ENCODE measurements at places on chromosomes 2 and 18. TPM values are rescaled to one million over a fixed set of nuclear protein-coding genes. Genes with fewer than 3 reads are reported as not detected.

Gene PRKAG3
- total RNA-seq, result not detected

Gene UGT1A10
- 0.18 TPM for total RNA-seq

Gene FEV
- total RNA-seq, result not detected

Gene CEP76
- total RNA-seq, result 5.5 TPM

Gene PLGLB2
- total RNA-seq, result not detected

Gene ACYP2
- 8.0 TPM for total RNA-seq

Gene DYNAP
- total RNA-seq, result not detected

Gene GPR55
- not detected for total RNA-seq

Gene RTN4
- 525 TPM for total RNA-seq

Gene POTEJ
- total RNA-seq, result not detected
